ENCODE measurements at places on chromosomes 12 and 14.

- H3K27ac ChIP-seq, result no peak overlapping the region
- DNase-seq, result no peak
- peaks cover 10% of the 10 kb centered on the region for H3K36me3 ChIP-seq
- H3K27me3 ChIP-seq, result no peaks in the 10 kb centered on the region
- no peaks in the 10 kb centered on the region for H3K4me1 ChIP-seq
These were observed 37.2 kb downstream of the TIMELESS start for GRCh38 chr12:56411781-56412639.

DNA sequence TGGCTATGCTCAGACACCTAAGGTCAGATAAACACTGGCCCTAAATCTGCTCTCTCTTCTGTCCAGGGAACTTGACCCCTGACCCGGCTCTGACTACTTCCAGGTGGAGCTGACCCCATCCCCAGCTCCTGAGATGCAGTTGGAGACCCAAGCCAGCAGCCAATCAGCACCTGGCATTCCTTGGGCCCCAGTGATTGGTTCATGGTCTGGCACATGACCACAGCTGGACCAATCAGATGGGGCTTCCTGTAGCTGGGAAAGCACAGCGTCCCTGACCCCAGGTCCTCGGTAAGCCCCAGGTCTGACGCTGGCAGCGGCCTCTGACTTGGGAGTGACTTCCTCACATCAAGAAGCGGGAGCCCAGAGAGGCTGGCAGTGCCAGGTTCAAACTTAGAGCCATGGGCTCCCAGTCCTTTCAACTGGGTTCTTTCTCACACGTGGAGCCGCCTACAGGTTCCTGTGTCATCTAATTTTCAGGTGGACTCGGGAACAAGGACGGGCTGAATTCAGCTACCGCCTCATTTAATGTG, 915.4 kb upstream of the TMEM132C start:
- H3K27ac ChIP-seq, result no peak overlapping the region
- no peaks in the 10 kb centered on the region for H3K4me1 ChIP-seq
- no peak overlapping the region for H3K4me3 ChIP-seq

DNA sequence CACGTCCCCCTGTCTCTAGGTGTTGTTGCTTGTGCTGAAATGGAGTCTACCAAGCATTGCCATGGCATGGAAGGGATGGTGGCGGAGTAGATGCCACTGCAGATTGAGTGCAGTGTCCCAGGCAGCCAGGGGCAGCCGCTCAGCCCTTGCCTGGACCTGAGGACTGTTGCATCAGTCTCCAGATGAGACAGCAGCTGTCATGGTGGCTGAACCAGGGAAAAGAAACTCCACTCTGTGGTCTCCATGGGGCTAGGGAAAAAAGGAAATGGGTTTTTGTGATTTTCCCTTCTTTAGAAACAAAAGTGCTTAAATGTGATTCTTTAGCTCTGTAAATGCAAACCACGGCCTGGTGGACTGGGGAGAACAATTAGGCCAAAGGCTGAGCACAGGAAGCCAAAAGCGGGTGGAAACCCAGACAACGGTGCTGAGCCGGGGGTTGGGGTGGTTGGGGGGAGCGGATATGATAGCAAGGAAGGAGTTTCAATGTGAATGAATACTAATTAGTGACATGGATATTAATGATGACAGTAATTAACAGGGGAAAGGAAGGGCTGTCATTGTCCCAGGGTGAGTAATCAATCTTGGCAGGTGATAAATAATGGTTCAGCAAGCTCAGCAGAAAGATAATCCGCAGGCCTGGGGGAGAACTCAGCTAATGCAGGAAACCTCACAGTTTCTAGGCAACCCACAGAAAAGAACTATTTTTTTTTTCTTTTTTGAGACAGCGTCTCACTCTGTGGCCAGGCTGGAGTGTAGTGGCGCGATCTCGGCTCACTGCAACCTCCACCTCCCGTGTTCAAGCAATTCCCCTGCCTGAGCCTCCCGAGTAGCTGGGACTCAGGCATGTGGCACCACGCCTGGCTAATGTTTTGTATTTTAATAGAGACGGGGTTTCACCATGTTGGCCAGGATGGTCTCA, 442.6 kb downstream of the DPF3 start:
- peak; percentile 43 for DNase-seq
- H3K4me1 ChIP-seq, result peaks cover 27% of the 10 kb centered on the region
- H3K27me3 ChIP-seq, result no peaks in the 10 kb centered on the region
- no peaks in the 10 kb centered on the region for H3K36me3 ChIP-seq
- H3K4me3 ChIP-seq, result peak overlapping the region; percentile 53
- H3K27ac ChIP-seq, result peak overlapping the region; percentile 65

DNA sequence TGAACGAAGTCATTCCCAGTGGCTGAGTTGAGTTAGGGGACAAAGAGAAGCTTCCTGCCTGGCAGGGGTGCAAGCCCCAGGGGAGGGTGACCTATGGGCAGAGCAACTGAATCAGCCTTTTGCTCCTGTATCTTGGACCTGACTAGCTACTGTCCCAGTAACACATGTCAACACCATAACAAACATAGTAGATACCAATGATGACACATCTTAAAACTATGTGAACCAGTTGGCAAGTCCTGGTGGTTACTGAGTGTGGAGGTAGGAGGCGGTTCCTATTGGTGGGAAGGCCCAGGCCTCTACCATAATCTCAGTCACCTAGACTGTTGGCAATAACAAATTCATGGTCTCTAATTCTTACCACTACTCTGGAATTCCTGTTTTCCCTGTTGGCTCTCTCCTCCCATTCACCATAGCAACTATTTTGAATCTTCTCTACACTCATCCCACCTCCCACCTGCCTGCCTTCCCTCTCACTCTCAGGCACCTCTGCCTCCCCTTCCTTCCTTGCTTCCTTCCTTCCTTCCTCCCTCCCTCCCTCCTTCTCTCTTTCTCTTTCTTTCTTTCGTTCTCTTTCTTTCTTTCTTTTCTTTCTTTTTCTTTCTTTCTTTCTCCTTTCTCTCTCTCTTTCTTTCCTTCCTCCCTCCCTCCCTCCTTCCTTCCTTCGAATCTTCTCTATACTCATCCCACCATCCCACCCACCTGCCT, 8.1 kb upstream of the P2RX7 start:
- H3K27ac ChIP-seq, result peak overlapping the region; percentile 3
- no peaks in the 10 kb centered on the region for H3K27me3 ChIP-seq
- H3K4me3 ChIP-seq, result no peak overlapping the region
- peaks cover under 1% of the 10 kb centered on the region for H3K36me3 ChIP-seq
- DNase-seq, result no peak

GRCh38 chr14:103361867-103362266, 23.3 kb upstream of the MARK3 start:
- peak overlapping the region; percentile 55 for H3K27ac ChIP-seq
- H3K36me3 ChIP-seq, result peaks cover 10% of the 10 kb centered on the region
- H3K4me1 ChIP-seq, result peaks cover 5% of the 10 kb centered on the region
- H3K27me3 ChIP-seq, result peaks cover 10% of the 10 kb centered on the region

GRCh38 chr12:92973614-92974013, 44.5 kb upstream of the EEA1 start:
- no peak overlapping the region for H3K27ac ChIP-seq
- H3K4me3 ChIP-seq, result no peak overlapping the region
- no peaks in the 10 kb centered on the region for H3K36me3 ChIP-seq
- DNase-seq, result no peak
- H3K4me1 ChIP-seq, result peaks cover 15% of the 10 kb centered on the region

DNA sequence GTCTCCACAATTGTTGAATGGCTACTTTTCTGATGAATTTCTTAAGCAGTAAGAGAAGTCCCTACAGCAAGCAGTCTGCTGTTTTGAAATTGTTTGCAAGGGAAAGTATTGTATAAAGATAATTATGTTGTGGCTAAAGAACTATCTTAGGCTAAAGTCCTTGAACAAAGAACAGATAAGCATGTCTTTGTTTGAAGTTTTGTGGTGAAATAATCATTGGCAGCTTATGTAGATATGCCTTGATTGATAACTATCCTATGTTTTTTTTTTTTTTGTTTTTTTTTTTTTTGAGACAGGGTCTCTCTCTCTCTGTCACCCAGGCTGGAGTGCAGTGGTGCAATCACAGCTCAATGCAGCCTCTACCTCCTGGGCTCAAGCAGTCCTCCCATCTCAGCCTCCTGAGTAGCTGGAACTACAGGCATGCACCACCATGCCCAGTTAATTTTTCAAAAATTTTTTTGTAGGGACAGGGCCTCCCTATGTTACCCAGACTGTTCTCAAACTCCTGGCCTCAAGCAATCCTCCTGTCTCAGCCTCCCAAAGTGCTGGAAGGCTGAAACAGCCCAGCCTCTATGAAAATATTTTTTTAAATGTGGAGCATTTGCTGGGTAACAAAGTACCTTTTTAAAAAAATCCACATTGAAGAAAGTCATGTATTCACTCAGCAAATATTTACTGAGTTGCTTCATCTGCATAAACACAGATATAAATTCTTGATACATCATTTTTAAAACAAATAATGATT, 80.8 kb downstream of the LLPH start:
- no peak for DNase-seq
- no peak overlapping the region for H3K4me3 ChIP-seq
- no peak overlapping the region for H3K27ac ChIP-seq
- H3K27me3 ChIP-seq, result peaks cover 13% of the 10 kb centered on the region
- H3K36me3 ChIP-seq, result no peaks in the 10 kb centered on the region

DNA sequence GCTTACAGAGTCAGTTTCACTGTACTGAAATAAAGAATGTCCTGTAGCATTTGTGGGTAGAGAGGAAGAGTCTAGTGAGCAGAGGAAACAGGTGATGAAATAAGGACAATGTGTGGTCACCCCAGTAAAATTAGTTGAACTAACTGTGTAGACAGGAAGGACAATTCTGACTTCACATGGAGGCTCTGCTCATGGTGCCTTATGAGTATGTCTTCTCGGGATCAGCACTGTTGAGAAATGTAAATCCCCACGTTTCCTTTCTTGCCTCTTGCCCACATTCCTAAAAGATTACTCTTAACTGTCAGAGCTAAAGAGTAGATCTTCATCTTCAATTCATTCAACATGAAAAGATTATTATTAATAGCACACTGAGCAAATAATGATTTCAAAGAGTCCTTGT, 113.2 kb upstream of the FLRT2 start:
- DNase-seq, result no peak
- no peaks in the 10 kb centered on the region for H3K4me1 ChIP-seq
- no peaks in the 10 kb centered on the region for H3K27me3 ChIP-seq
- H3K4me3 ChIP-seq, result no peak overlapping the region
- no peak overlapping the region for H3K27ac ChIP-seq

- H3K4me1 ChIP-seq, result peaks cover 11% of the 10 kb centered on the region
- H3K27me3 ChIP-seq, result peaks cover 3% of the 10 kb centered on the region
- peaks cover 2% of the 10 kb centered on the region for H3K36me3 ChIP-seq
These were observed at the start of gene MAP3K9 for GRCh38 chr14:70809225-70810219. Gene MAP3K9 (minus strand): TSS chr14:70809513. CDS start chr14:70809171, 342 bp downstream.

- no peak overlapping the region for H3K27ac ChIP-seq
- DNase-seq, result no peak
- peaks cover 8% of the 10 kb centered on the region for H3K4me1 ChIP-seq
- H3K36me3 ChIP-seq, result no peaks in the 10 kb centered on the region
- H3K27me3 ChIP-seq, result peaks cover 29% of the 10 kb centered on the region
These were observed 9.8 kb downstream of the EXOC3L4 start for GRCh38 chr14:103104389-103104653.

DNA sequence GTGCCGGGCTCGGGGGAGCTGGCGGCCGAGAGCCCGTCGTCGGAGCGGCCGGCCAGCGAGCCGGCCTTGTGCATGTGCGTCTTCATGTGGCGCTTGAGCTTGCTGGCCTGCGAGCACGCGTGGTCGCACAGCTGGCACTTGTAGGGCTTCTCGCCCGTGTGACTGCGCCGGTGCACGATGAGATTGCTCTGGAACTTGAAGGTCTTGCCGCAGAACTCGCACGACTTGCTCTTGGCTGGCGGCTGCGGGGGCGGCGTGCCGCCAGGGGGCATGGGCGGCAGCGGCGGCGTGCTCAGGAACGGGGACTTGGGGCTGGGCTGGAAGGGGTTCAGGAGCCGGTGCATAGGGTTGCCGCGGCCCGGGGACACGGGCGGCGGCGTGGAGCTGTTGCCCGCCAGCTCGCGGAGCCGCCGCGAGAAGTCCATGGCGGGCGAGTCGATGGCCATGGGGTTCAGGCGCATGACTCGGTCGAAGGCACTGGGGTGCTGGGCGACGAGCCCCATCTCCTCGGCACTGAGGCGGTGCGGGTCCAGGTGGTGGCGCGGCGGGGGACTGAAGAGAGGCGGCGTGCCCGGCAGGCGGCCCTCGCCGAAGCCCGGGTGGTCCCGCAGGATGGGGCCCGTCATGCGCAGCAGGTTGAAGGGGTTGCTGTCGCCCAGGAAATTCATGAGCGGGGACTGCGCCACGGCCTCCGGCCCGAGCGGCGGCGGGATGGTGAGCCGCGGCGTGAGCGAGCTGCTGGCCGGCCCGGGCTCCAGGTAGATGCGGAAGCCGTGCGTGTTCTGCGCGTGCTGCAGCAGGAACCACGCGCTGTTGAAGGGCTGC, 96.5 kb downstream of the BCL11B start:
- no peak overlapping the region for H3K4me3 ChIP-seq
- no peak overlapping the region for H3K27ac ChIP-seq
- H3K36me3 ChIP-seq, result peaks cover 53% of the 10 kb centered on the region
- peaks cover 32% of the 10 kb centered on the region for H3K4me1 ChIP-seq
- no peak for DNase-seq

DNA sequence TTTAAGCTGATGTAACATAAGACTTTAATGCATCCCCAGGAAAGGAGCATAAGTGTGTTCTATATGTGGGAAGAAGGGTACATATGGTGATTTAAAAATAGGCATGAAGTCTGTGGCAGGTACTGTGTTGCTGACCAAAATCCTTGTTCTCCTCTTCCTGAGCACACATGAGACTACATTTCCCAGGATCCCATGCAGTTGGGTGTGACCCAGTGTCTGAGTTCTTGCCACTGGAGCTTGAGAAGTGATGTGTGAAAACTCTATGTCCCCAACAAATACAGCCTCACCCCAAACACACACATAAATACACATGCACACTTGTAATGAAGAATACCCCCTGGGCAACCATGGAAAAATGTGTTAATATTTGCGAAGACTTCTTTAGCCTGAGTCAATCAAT, 8.5 kb upstream of the SMIM10L1 start:
- H3K36me3 ChIP-seq, result peaks cover 57% of the 10 kb centered on the region
- H3K4me1 ChIP-seq, result peaks cover 48% of the 10 kb centered on the region
- DNase-seq, result no peak
- H3K27me3 ChIP-seq, result no peaks in the 10 kb centered on the region

- peaks cover 3% of the 10 kb centered on the region for H3K27me3 ChIP-seq
- DNase-seq, result no peak
- no peaks in the 10 kb centered on the region for H3K4me1 ChIP-seq
- no peak overlapping the region for H3K4me3 ChIP-seq
- H3K27ac ChIP-seq, result no peak overlapping the region
- no peaks in the 10 kb centered on the region for H3K36me3 ChIP-seq
These were observed 27.0 kb downstream of the GPR135 start for GRCh38 chr14:59438195-59438647.

GRCh38 chr14:64550621-64551333, 1.0 kb downstream of the PPP1R36 start:
- peaks cover 22% of the 10 kb centered on the region for H3K27me3 ChIP-seq
- no peak for DNase-seq
- H3K4me3 ChIP-seq, result peak overlapping the region; percentile 1
- H3K4me1 ChIP-seq, result peaks cover 11% of the 10 kb centered on the region

Data from activated naive CD8-positive, alpha-beta T cell treated with anti-CD3 and anti-CD28 coated beads, Interleukin-2, amount 50 U/mL, for 24 hours (primary cell).